Activated CD8-positive, alpha-beta T cell treated with anti-CD3 and anti-CD28 coated beads for 36 hours (primary cell): ENCODE measurements at places on chromosomes 4 and X.

- peak; percentile 16 for DNase-seq
Measured at GRCh38 chr4:147550626-147551246, 66.5 kb upstream of the TMEM184C start.

DNA sequence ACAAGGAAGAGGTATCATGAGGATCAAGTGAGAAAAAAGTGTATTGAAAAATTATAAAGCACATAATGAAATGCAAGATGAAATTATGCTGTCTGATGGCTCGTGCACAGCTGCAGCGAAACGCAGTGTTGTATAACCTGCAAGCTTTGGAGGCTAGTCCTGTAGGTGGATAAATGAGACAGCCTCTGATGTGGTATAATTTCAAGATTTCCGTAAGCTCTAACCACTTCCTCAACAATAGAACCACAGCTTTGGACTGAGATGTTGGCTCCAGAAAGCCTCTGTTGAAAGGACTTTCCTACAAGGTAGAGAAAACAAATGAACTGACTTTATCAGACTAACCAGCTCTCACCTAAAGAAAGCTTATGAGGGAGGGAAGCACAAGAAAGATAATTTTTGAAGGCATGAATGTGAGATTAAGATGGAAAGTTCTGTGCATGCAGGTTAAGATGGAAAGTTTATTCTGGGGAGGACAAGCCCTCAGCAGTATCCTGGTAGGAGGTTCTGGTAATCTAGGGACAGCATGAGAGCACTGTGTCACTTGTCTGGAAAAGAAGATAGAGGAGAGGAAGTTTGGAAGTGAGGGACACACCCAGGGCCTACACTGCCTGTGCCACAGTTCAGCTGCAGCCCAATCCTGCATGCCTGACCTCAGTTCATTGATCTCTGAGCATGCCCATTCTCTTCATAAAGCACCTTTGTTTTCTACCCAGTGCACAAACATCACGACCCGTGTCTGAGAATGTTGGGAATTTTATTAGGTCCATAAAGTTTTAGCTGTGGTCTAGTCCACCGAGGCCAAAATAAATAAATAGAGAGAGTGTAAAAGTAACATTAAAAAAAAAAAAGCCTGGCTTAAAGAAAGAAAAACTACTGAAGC is 161.5 kb upstream of the SFRP2 start:
- peak; percentile 48 for DNase-seq

GRCh38 chr4:48041535-48042137 is 25.1 kb downstream of the NIPAL1 start:
- DNase-seq = peak; percentile 25

DNA sequence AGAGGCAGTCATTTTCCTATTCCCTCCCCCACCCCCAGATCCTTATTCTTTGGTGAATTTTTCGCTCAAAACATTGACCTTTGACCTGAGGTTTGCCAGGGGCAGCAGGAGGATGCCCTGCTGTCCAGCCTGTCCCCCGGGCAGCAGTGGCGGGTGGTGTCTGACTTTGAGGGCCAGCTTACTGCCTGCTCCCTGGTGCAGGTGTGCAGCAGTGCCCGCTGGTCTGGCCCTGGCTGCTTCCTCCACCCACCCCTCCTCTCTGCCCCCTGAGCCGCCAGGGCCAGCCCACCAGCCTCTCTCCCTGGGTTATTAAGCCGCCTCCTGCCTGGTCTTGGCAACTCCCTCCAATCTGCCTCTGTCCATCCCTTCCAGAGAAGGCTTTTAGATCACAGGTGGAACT is 40.8 kb upstream of the GRPEL1 start:
- no peak for DNase-seq

GRCh38 chr4:73948990-73949706 is 32.7 kb downstream of the PF4 start:
- DNase-seq = no peak
